ENCODE measurements at places on chromosomes 5 and 9.

GRCh38 chr9:93064392-93065134, 6.1 kb downstream of the SUSD3 start:
- DNase-seq, result peak; percentile 65

- peak; percentile 39 for DNase-seq
Measured at GRCh38 chr9:13432904-13433303, 153.4 kb upstream of the MPDZ start.

- no peak for DNase-seq
Measured at GRCh38 chr9:89278551-89278950, 32.4 kb upstream of the CKS2 start.

- DNase-seq, result no peak
Measured at GRCh38 chr5:171366645-171367044, 21.0 kb upstream of the NPM1 start.

DNA sequence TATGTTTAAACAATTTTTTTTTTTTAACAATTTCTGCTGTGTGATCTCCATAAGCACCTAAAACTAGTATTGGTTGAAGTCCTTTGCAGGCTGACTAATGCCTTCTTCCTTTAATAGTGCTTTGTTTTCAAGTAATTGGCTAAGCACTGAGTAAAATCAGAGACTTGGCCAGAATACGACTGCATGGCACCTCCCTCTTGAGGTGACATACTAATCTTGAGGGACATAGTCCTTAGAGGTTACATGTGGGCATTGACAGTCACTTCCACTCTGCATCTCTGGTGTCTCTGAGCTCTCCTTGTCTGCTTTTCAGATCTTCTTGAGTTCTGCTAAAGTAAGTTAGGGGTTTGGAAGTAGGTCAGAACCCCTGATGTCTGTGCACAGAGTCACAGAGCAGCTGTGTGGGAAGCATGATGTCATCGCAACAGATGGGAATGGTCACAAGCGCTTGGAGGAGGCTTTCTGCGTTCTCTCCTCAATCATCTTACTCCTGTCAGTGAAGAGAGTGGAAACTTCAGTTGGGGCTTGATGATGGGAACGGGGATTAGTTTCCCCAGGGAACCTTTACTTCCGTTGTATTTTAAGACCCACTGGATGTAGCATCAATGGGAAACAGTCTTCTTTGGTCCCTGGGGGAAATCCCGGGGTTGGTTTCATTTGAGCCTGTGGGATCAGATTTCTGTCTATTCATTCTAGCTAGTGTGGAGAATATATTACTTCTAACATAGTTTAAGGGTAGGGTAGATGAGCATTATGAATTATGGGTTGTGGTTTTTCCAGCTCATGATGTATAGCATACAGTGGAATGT, 136.9 kb downstream of the ARHGAP26 start:
- no peak for DNase-seq

GRCh38 chr5:170393958-170394357, 4.8 kb upstream of the KCNMB1 start:
- no peak for DNase-seq

- no peak for DNase-seq
Measured at GRCh38 chr5:139915834-139916233, 120.2 kb downstream of the PSD2 start.

GRCh38 chr5:135498637-135498995, 37.1 kb downstream of the NEUROG1 start:
- DNase-seq, result no peak

DNA sequence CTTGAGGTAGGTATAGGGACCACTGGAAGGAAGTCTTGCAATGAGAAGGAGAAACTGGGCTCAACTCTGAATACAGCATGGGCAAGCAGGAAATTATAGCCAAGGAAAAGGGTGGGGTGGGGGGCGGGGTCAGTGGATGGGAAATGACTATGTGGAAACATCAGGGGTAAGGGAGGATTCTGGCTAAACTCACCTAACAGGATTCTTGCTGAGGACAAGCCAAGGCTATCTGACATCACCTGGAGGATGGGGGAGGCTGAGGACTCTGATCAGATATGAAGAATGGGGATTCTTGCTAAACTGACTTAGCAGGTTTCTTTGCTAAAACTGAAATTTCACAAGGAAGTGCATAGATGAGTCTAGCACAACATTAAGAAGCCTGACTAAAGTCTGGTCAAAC, 40.8 kb downstream of the CTSL start:
- DNase-seq, result peak; percentile 7

- no peak for DNase-seq
Measured at GRCh38 chr5:43642428-43642827, 39.4 kb downstream of the NNT start.

- DNase-seq, result no peak
Measured at GRCh38 chr5:1057485-1058082, 49.0 kb downstream of the NKD2 start.

DNA sequence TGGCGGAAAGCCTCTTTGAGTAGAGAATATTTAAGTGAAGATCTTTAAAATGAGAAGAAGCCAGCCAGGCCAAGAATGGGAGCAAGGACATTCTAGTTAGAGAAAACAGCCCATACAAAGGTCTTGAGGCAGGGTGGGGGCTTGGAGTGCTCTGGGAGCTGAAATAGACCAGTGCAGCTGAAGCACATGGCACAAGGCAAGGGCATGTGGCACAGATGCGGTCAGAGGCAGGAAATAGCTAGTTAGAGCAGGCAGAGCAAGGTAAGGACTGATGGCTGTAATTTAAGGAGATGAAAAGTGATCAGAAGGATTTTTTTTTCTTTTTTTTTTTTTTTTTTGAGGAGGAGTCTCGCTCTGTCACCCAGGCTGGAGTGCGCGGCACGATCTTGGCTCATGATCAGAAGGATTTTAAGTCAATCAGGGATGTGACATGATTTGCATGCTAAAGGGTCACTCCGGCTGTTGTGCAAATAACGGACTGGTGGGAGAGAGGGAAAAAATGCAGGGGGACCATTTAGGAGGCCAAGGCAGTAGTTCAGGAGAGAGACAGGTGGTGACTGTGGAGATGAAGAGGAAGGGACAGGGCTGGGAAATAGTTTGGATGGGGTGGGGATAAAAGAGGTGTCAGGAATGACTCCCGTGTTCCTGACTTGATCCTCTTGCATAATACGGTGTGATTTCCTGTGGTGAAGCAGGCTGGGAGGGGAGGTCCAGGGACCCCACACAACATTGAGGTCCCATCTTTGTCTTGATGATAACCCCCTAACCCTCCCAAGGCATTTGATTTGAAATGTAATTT, 207.6 kb downstream of the HSPA4 start:
- DNase-seq, result no peak

- DNase-seq, result no peak
Measured at GRCh38 chr5:147036691-147037245, 158.2 kb upstream of the PPP2R2B start.

DNA sequence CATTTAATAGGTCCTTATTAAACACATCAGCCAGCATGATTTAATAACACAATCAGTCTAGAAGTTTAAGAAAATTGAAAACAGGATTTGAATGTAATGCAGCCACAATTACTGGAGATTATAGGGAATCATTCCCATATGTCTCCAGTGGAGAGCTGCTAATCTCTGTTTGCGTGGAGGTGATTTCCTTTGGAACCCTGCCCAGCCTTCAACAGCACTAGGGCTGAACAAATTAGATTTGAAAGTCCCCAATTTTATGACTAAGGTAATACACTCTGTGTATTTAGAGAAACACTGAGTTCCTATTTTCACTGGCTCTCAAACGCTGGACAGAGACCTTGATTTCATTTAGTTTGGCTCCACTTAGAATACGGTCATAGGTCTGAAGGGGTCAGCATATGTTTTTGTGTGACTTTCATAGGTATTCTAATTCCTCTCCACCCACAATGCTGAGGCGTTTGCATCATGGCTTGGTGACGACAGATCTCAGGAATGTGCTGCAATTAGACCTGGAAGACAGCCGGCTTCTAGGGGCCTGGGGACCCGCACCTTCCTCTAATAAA, 508.3 kb downstream of the EBF1 start:
- peak; percentile 21 for DNase-seq

- peak; percentile 94 for DNase-seq
Measured at GRCh38 chr5:124649491-124650146, 96.8 kb downstream of the ZNF608 start.

GRCh38 chr5:93579692-93580062, 1.3 kb downstream of the NR2F1-AS1 start:
- DNase-seq, result no peak

GRCh38 chr5:27172693-27173092, 134.3 kb upstream of the CDH9 start:
- no peak for DNase-seq

- DNase-seq, result no peak
Measured at GRCh38 chr9:110900456-110900855, 137.8 kb downstream of the LPAR1 start.

GRCh38 chr5:41067714-41068568, 3.2 kb downstream of the MROH2B start:
- DNase-seq, result no peak

- DNase-seq, result peak; percentile 39
Measured at GRCh38 chr9:122125509-122126330, 32.6 kb upstream of the TTLL11 start.

GRCh38 chr5:34553581-34553980, 102.5 kb upstream of the RAI14 start:
- no peak for DNase-seq

DNA sequence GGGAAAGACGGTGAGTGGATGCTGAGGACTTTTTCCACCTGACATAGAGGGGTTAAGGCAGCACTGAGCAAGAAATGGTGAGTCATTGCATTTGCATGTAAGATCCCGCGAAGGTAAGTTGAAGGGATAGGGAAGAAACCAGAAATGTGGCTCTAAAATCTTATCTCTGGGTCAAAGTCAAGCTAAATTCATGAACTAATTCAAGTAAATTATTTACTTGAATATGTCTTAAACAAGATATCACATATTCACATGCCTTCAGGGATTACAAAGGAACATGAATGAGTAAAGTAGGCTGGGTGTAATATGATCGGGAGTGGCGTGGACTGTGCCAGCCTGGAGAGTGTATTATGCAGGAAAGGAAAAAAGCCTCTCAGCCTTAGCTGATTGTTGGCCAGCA, 74.4 kb upstream of the EQTN start:
- DNase-seq, result peak; percentile 58

- DNase-seq, result no peak
Measured at GRCh38 chr5:51138164-51138563, 245.1 kb upstream of the ISL1 start.

DNA sequence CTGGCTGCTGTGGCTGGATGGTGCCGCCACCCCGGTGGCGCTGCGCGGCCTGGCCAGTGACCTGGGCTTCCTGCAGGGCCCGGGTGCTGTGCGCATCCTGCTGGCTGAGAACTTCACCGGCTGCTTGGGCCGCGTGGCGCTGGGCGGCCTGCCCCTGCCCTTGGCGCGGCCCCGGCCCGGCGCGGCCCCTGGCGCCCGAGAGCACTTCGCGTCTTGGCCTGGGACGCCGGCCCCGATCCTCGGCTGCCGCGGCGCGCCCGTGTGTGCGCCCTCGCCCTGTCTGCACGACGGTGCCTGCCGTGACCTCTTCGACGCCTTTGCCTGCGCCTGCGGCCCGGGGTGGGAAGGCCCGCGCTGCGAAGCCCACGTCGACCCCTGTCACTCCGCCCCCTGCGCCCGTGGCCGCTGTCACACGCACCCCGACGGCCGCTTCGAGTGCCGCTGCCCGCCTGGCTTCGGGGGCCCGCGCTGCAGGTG, 17.5 kb downstream of the CRB2 start:
- no peak for DNase-seq

GRCh38 chr9:115999498-115999897, 154.1 kb upstream of the PAPPA start:
- peak; percentile 79 for DNase-seq

DNA sequence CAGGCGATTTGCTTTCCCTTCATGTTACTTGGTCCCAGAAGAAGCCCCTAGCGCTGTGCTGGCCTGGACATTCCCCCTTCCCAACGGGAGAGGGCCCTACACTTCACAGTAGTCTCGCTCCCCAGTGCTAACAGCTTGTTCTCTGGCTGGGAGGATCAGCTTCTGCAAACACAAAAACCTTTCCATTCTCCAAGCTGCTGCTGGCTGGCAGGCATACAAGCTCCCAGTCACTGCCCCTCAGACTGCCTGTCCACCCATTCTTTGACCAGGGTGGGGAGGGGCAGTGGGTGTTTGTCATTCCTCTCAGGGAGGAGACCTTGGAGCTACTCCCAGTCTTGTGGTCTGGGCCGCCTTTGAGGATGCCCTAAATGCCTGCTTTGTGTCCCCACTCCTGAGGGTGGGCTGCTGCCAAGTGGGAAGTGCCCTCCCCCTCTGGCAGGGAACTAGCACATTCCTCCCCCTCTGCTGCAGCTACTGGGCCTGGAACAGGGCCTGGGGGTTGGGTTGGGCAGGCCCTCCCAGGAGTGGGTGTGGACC, 20.8 kb downstream of the ENHO start:
- peak; percentile 79 for DNase-seq

GRCh38 chr5:31470608-31471007, 61.3 kb downstream of the DROSHA start:
- peak; percentile 69 for DNase-seq

- DNase-seq, result peak; percentile 81
Measured at GRCh38 chr5:127988146-127988760, 95.3 kb upstream of the SLC12A2 start.

DNA sequence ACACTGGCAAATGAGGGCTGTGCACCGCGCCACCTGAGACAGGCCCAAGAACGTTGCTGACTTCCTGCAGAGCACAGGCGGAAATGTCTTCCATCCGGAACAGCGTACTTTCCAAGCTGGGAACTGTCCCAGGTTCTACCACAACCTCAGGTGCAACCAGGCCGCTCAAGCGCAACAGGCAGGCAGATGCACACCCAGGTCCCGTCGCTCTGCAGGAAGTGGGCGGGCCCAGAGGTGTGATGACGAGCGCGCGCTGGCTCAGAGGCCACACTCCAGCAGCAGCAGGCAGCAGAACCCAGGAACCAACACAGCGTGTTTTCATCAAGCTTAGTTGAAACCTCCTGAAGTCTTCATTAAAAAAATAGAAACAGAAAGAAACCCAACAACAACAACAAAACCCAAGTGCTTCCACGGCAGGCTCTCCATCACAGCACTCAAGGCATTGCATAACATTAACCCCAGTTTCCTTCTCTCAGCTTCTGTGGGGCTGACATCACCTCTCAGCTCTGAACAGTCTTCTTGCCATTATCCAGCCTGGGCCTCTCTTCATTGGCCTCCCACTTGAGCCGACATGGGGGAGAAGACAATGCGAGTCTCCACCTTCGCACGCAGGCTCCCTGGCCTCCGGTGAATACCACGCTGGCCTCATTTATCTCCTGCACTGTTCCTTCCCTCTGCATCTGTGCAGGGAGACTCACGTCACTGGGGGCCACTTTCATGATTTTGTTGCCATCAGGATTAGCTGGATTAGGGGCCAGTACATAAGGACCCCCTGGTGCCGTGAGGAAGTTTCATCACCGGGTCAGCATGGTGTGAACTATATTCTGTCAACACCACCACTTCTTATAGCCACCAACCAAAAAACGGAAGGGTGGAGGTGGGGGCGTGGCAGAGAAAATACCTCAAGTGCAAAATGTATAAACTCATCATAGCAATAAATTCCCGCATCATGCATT, 22.1 kb downstream of the PTCH1 start:
- no peak for DNase-seq

GRCh38 chr9:127388037-127388855, 8.7 kb upstream of the SLC2A8 start:
- DNase-seq, result peak; percentile 98

DNA sequence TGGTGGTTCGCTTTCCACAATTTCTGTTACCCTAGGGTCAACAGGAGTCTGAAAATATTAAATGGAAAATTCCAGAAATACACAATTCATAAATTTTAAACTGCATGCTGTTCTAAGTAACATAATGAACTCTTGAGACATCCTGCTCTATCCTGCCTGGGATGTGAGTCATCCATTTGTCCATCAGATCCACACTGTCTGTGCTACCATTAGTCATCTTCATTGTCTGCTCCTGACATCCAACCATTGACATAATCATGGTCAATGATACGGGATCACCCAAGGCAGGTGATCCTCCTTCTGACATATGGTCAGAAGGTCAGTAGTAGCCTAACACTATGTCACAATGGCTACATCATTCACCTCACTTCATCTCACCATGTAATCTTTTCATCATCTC, 276.7 kb upstream of the KIF2A start:
- peak; percentile 82 for DNase-seq
